DMS 273 treated with DMSO at 0.1 percent for 48 hours (cell line): ENCODE measurements at places on chromosomes 5 and 9.

GRCh38 chr5:111703662-111704061 lies 53.3 kb downstream of the NREP start:
- DNase-seq, result no peak

DNA sequence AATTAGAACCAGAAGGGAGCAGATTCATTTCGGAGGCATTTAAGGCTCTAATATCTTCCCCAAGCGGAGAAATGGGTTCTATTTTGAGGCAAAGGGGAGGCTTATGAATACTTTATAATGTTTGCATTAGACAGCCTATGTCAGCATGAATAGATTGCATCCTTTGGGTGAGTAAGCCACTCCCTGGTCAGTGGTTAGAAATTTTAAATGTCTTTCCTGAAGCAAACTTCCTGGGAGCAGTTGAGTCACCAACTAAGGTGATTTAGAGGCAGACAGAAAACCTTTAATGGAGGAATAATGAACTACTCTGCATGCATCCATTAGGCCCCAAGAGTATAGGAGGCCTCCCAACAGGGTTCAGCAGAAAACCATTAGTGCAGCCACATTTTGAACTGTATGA lies 204.9 kb downstream of the ELAVL2 start:
- DNase-seq, result no peak

DNA sequence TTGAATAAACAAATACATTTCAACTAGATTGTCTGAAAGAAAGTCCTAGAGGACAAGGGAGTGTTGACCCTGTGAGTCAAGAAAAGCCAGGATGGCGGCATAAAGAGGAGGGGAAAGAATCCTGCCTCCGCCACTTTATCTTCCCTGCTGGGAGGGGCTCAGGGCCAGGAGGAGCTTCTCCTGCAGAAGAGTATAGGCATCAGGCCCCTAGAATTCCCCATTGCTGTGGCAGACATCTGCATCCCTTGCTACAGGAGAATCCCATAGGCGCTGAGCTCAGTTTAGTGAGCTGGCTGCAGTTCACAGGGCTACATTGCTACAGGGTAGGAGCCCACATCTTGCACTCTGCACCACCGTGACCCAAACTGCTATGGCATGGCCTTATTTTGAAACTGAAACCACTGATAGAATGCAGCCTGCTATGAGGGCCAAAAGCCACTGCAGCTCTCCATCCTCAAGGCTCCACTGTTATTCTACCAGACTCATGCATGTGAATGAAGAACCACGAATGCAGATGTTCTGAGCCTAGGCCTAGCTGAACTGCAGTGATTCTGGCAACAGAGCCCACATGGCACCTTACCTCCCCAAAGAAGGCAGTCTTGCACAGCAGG lies 941.4 kb upstream of the CTNND2 start:
- no peak for DNase-seq

DNA sequence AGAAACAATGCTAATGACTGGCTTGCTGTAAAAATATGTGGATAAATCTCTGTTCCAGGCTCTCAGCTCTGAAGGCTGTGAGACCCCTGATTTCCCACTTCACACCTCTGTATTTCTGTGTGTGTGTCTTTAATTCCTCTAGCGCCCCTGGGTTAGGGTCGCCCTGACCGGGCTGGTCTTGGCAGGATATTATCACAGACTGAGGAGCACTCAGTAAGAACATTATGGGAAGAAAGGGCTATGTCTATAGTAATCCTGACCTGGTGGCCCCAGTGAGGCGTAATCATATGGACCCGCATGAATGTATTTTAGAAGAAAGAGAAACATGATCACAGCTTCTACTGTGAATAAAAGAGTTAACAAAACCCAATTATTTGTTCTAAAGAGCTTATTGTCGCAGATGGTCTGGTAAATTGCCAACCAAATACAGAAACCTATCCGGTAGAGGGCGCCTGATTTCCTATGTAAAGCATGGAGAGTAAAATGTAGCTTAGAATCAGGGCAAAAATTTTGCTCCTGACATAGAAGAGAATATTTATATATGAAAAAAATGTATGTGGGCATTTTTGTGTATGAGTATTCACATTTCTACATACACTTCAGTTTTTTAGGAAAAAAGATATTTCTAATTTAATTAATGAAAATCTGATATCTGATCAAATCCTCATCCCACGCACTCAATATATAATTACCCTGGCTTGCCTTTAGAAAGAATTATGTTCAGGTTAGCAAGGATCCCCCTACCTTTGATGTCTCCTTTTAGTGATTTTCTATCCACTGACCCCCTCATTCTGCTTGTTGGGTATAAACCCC lies 5.8 kb upstream of the IFNA1 start:
- peak; percentile 3 for DNase-seq

DNA sequence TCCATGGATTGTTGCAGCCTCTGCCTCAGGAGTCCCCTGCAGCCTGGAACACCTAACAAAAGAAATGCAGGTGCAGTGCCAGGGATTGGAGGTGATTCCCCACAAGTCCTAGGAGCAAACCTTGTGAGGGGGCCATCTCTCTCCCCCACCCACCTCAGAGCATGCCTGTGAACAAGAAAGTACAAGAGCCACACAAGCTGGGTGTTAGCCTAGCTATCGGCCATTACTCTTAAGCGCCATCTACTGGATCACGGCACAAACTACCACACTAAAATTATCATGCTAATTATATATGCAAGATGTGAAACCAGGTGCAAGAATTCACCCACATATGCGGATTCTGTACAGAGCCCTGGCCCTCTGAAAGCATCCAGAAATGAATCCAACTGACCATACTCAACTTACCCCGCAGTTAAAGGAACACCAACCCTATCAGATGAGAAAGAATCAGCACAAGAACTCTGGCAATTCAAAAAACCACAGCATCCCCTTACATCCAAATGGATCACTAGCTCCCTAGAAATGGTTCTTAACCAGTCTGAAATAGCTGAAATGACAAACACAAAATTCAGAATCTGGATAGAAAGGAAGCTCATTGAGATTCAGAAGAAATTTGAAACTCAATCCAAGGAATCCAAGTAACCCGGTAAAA lies 16.5 kb upstream of the PRSS3 start:
- peak; percentile 29 for DNase-seq

DNA sequence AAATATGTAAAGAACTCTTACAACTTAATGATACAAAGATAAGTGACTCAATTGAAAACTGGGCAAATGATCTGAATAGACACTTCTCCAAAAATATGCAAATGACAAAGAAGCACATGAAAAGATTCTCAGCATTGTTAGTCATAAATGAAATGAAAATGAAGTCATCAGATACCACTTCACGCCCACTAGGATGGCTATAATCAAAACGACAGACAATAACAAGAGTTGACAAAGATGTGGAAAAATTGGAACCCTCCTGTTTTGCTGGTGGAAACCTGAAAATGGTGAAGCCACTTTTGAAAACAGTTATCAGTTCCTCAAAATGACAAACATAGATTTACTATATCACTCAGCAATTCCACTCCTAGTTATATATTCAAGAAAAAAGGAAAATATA lies 7.9 kb upstream of the SYK start:
- DNase-seq, result no peak

DNA sequence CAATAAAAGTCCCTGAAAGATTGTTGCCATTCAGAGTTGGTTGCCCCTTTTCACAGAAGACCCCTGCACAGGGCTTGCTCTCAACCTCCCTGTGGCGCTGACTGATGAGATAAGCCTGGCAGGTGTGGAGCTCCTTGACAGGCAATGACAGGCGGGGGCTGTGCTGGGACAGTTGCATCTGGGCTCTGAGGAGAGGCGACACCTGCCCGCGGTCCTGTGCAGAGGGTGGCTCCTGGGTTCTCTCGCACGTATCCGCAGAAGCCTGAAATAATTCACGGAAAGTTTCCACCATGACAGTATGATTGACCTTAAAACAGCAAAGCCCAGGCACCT lies 19.8 kb upstream of the EXOC3 start:
- no peak for DNase-seq

DNA sequence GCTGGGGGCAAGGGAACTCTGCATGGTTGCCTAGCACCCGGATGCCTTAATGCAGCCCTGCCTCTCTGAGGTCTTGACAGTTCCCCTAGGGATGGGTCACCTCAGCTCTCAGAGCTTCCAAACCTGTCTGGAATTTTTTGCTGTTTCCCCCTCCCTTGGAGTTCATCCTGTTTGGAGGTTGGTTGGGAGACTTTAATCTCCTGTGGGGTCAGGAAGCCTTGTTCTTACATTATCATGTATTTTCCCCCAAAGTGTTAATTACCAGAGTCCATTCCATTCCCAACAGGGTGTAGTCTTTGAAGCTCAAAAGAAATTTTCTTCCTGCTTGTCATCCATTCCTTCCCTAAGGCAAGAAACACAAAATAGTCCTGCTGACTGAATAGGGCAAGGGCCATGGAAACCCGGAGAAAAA lies 150.3 kb upstream of the SPRY4 start:
- DNase-seq, result no peak

GRCh38 chr5:171617817-171618591 lies 167.6 kb upstream of the SMIM23 start:
- no peak for DNase-seq

DNA sequence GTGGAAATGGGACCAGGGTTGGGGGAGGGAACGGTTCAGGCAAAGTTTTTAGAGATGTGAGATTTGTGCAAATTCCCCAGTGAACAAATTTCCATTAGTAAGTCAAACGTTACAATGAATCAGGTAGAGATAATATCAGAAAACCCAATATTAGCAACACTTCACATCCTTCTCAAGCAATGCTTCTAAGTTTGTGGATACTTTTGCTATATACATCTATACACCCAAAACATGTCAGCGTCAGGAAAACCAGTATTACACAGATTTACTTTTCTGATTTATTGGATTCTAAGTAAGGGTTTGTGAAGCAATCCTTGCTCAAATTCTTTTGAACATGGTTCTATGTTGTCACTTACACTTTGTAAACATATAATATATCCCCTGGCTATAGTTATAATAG lies 6.5 kb downstream of the ALDH1A1 start:
- DNase-seq, result no peak

DNA sequence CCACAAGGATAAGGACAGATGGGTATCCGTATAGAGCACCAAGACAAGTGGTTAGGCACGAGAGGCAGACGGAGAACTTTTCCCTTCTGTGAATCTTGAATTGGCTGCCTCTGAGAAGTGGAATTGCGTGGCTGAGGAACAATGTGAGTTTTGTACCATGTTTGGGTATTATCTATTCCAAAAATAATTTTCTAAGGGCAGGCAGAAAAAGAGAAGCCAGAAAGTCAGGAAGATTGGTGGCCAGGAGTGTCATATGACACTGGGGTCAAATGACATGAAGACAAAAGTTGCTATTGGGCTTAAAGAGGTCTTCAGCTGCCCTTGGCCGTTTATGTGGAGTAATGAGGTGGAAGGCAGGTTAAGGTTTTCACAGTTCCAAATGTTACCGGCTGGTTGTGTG lies 14.5 kb downstream of the HABP4 start:
- no peak for DNase-seq

DNA sequence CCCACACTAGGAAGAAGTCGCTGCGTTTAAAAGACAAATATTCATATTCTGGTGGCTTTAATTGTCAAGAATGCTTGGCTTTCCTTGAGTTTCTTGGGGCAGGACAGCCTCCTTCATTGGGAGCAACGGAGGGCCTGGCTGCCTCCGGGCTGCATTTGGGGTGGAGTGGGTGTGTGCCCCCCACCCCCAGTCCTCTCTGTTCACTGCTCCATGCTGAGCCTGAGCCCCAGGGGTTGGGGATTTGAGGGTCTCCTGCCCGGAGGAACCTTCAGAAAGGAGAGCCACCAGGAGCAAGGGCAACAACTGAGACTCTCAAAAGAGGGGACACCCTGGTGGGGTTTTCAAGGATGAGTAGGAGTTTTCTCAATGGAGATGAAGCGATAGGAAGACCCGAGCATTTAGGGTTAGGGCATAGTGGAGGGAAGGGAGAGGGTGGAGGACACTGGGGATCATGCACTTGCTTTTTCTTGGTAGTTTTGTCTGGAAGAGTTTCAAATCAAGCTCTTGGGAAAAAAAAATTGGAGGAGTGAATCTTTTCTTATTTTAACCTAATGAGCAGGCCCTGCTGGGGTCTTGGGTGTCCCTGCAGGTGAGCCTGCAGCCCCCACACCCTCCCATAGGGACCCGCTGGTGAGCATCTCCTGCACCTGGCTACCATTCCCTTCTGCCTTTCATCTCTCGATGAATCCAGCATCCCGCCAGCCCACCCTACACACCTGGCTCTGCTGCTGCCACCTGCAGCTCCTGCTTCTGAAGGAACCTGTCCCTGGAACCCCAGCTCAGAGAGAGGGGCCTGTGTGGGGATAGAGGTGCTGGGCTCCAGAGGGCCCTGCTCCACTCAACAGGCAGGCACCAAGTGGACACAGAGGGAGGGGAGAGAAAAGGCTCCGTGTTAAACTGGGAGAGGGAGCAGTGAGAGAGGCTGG lies 4.1 kb downstream of the SLC6A19 start:
- DNase-seq, result no peak

GRCh38 chr9:81684635-81685034 lies 4.7 kb downstream of the TLE1 start:
- no peak for DNase-seq

- no peak for DNase-seq
Measured at GRCh38 chr9:131473891-131474290, 28.8 kb upstream of the POMT1 start.

DNA sequence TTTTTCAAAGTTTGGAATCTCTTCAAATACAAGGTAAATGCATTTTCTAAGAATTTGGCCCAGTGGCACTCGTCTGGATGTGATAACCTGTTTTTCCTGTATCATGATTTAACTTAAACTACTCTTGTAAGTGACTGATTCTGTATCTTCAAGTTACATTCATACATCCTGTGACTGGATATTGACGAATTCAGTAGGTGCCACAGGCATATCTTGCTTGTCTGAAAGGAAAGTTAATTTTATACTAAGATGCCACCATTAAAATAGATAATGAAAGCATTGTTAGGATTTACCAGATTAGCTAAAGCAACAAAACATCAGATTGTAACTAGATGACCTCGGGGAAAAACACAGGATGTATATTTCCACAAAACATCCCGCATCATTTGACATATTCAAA lies 175.3 kb upstream of the ZNF608 start:
- DNase-seq, result no peak

- DNase-seq, result no peak
Measured at GRCh38 chr9:4983601-4984165, 1.4 kb upstream of the JAK2 start.
